ENCODE measurements at places on chromosomes 2 and 18.

DNA sequence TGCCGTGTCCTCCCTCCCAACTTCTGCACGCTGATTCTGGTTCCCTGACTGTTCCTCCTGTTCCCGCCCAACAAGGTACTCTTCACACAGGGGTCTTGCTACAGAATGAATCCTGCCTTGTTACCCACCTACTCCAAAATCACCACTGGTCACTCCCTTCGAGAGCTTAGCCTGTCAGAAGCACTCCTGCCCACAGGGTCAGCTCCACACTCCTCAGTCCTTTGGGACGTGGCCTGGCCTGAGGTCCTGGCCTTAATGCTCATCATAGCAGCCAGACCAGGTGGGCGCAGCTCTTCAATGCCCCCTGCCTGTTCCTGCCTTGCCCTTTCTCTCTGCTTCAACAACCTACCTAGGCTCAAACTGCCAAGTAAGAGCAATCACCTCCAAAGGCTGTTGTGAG, 27.8 kb upstream of the ID2 start:
- no peak for DNase-seq

GRCh38 chr18:46448347-46448746, 208.7 kb downstream of the LOXHD1 start:
- DNase-seq: no peak

DNA sequence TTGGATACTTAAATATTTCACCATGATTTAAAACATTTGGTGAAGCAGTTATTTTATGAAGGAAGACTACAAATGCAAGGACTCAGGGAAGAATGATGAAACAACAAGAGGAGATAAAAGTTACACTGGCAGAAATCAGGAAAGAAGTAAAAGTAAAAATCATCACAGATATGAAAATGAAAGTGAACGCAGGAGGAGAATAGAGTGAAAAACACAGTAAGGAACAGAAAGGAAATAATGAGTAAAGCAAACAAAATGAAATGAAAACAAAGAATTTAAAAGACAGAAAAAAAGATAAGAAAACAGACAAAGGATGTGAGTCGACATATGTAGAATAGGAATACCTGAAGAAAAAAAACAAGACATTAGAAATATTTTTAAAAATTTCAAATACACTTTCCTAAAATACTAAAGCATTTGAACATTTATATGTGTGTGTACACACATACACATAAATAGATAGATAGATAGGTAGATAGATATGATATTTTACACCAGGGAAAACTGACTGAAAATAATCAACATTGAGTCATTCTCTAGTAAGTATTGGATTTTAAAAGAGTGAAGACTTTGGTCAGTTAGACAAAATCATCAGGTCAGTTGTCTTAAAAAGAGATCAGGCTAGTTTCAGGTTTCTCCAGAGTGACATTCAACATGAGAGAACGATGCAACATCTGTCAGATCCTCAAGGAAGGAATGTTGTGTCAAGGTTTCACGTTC, 12.1 kb upstream of the KDSR start:
- DNase-seq: no peak

DNA sequence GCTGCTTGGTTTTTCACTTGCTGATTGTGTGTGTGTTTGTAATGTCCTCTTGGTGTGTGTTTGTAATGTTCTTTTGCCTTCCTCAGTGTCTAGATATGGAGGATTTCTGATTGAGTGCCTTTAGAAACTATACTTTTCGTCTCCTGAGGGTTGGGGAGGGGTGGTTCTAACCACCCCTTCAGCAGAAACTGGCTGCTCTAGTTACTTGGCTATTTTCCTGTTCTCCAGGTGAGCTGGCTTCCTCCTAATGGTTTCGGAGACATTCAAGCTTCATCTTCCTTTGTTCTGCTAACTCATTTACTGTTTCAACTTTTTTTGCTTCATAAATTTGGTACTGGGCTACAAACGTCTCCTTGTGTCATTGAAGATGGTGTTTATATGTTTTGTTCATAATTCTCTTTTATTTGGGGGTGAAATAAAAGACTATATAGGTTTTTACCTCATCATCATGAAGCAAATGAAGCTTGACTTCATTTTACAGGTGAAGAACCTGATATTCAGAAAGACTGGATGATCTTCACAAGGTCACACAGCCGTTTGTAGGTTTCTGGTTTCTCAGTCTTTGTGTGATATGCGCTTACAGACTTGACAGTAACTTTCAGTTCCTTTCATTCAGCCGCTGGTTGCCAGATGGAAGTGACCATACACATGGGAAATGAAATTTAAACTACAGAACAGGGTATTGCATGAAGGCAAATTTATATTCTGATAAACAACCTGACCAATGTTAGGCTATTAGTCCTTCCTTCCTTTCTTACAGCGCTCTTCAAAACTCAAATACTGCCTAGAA, 238.5 kb downstream of the GALR1 start:
- no peak for DNase-seq

- DNase-seq: no peak
Measured at GRCh38 chr2:196286821-196287220, 115.4 kb upstream of the STK17B start.

DNA sequence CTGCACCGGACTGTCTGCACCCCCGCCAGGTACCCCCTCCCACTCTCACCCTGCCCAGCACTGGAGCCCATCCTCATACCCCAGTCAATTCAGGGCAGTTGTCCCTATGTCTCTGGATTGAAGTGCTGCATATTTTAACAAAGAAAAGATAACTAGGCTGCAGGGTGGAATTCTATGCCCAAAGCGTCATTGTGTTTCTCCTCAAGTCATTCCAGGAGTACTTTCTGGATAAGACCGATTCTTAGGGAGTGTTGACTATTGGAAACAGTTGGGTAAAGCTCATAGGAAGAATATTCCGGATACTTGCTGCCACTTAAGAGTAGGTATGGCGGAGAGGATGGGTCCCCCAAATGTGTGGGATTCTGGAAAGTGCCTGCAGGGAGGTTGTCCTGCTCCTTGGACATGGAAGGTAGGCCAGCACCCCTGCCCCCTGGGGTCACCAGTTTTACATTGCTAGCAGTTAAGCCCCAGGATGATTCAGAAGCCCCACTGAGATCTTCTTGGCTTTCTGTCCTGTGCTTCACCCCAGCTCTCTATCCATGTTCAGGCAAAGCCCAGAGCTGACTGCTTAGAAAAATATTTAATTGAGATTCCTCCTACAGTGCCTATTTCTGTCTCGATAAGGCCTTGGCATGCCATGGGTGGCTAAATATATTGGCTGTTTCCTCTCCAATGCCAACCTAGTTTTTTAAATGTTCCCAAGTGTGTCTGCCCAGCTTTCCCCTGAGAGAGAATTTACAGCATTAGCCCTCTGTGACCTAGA, 48.2 kb downstream of the RPL37A start:
- no peak for DNase-seq

GRCh38 chr2:15206419-15206818, 354.7 kb downstream of the NBAS start:
- no peak for DNase-seq

DNA sequence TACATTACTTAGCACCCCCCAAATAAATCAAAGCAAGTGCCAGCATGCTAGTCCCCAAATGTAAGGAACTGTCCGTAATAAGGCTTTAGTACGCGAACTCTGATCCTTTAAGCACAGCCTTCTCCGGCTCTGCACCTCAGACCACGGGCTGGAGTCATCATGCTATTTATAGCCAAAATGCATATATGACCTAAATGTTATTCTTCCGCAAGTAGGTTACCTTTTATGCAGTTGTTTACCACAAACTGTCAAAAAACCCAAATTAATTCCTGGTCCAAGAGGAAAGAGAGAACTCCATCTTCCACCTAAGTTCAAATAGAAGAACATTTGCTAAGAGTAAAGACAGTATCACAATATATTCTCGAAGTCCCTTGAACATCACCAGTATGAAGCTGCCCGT, 42.7 kb downstream of the ZNF516 start:
- DNase-seq: no peak

DNA sequence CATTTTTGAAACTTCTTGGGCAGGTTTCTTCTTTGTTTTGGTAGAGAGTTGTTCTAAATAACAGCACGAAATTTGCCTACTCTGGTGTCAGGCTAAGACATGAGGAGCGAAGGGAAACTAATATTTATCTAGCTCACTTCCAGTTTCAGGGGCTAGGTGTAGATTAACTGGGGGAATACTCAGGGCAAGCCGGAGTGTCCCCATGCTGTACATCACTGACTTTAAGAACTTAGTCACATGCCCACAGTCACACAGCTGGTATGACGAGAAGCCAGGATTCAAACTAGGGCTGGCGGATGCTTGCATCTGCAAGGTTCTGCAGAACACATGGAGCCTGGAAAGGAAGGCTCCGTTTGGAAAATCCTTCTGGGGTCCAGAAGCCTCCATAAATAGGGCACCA, 133.3 kb downstream of the ALPK2 start:
- DNase-seq: no peak

DNA sequence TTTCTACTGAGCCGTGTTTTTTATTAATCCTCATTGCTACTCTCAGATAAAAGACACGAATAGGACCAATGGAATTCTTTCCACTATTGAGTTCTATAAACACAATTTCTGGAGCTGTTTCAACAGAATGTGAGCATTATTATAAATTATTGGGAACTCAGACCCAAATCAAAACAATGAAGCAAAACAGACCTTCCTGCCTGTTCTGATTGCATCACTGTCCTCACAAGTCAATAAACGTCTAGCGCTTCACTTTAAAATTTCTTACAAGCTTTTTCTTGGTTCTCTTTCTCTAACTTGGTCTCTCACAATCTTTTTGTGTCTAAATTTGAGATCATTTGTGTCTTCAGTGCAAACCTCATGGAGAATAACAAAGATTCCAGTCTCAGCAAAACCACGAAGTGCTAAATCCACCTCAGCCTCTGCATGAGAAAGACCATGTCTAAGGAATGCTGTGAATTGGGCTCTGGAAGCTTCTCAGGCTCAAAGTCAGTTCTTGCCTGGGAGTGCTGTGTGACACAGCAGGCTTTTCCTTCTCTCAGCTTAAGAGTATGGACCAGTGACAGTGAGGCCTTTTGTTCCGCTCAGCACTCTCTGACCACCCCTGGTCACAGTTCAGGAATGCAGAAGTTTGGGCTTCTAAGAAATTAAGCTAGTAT, 22.8 kb downstream of the ARHGAP28 start:
- DNase-seq: no peak

Data from Panc1 (cell line).